ENCODE measurements at places on chromosomes 3 and 15. TPM values are rescaled to one million over a fixed set of nuclear protein-coding genes. Genes with fewer than 3 reads are reported as not detected.
A peak's percentile ranks its signal among the peaks of the same experiment; 100 is the strongest.

The MYO9A gene
- 37.7 TPM for polyA plus RNA-seq

The EPB42 gene
- polyA plus RNA-seq, result 1.3 TPM

The ATP10A gene
- polyA plus RNA-seq, result 4.5 TPM

The SAMMSON gene
- polyA plus RNA-seq, result 0.11 TPM

The GUCA1C gene
- polyA plus RNA-seq, result 0.21 TPM

The ACY1 gene
- polyA plus RNA-seq, result 87.7 TPM

DNA sequence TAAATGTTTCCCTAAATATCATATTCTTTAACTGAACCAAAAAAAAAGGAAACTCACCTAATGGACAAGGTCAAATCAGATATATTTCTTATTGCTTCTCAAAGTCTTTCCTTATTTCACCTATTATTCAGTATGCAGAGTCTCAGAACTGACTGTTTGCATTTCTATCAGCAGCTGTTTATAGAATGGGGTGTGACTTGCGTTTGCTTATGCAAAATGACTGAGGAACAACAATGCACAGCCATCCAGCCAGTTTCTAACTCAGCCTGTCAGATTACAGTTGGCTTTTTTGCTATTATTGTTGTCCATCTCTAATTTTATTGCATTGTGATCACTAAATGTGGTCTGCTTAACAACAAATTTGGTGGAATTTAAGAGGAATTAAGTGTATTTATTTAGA lies 40.7 kb downstream of the RAB27A start:
- DNase-seq, result no peak

GRCh38 chr15:33912326-33912725 lies 56.0 kb upstream of the CHRM5 start:
- DNase-seq, result no peak

GRCh38 chr3:129277829-129278271 lies 820 bp upstream of the HMCES start:
- DNase-seq, result peak; percentile 0

DNA sequence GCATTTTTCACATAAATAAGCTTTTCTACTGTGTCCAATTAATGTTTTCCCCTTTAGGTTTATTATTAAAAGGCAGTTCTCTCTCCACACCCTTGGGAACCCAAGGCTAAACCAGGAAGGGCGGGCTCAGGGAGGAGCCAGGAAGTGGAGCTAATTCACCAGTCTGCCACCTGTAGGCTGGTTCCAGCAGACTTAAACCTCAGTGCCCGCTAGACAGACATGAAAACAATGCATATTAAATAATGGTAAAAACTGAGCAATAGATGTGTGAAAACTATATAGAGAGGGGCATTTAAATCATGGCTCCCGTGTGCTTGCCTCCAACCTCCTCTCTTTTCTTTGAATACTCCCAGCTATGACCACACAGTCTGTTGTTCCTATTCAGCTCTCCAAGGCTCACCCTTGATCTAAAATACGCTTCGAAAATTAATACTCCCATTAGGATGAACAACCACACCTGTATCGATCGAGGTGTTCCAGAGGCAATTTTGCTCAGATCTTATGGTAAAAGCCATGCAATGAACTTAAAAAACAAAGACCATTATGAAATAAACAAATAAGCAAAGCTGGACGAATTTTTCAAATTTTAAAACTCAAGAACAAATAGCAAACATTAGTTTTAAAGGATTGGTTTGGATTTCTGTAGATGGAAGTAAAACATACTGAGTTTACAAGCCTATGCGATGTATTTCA lies 253.3 kb downstream of the TJP1 start:
- DNase-seq, result no peak

- no peak for DNase-seq
These were observed 23.1 kb upstream of the P4HTM start for GRCh38 chr3:48966876-48967361.

DNA sequence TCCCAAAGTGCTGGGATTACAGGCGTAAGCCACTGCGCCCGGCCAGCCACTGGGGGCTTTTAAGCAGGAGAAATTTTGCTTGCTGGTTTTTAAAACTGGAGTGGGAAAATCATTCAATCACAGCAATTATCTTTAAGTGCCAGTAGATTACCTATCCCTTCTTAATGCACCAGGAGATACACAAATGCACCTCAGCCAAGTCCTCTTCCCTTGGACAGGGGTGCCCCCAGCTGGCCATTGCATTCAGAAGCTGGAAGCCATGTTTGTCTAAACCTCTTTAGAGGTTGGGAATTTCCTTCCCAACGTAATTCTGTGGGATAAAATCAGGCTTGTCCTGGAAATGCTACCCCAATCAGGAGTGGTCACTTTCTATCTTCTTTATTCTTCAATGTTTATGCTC lies 26.6 kb downstream of the MIX23 start:
- peak; percentile 4 for DNase-seq

GRCh38 chr15:62069551-62069950 lies 2.8 kb downstream of the C2CD4A start:
- no peak for DNase-seq

GRCh38 chr3:195711813-195712534 lies 8.8 kb upstream of the MUC20 start:
- no peak for DNase-seq

GRCh38 chr15:63874616-63875015 lies 40.9 kb upstream of the HERC1 start:
- DNase-seq, result no peak

GRCh38 chr3:153348457-153349107 lies 186.6 kb downstream of the RAP2B start:
- DNase-seq, result no peak

DNA sequence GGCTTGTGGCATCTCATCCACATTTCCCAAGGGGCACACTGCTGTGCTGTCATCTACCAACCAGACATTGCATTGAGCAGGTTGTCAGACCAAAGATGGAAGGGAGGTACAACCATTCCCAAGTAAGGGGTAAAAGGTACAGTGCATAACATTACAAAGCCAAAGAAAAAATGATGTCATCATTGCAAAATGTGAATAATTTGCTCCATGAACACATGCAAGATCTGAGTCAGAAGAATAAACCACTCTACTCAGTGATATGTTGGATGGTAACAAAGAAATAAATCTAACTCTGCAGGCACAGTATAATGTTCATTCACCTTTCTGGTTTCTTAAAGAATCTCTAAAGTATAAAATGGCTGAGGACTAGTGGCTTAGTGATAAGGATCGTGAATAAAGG lies 202.7 kb downstream of the MAGI1 start:
- DNase-seq, result no peak

GRCh38 chr15:90945091-90945490 lies 9.6 kb upstream of the RCCD1 start:
- no peak for DNase-seq

- no peak for DNase-seq
These were observed 224.7 kb downstream of the CACNA2D3 start for GRCh38 chr3:54347060-54347459.

GRCh38 chr15:71708741-71709140 lies 101.6 kb upstream of the NR2E3 start:
- DNase-seq, result no peak

GRCh38 chr3:69558912-69559311 lies 173.0 kb upstream of the FRMD4B start:
- DNase-seq, result no peak

- DNase-seq, result no peak
These were observed 25.1 kb upstream of the ADAMTS7 start for GRCh38 chr15:78836333-78836732.

- DNase-seq, result no peak
These were observed 85.1 kb downstream of the EFL1 start for GRCh38 chr15:82177291-82178010.

GRCh38 chr3:160057331-160057730 lies 68.7 kb downstream of the IL12A start:
- no peak for DNase-seq

All from right renal cortex interstitium (tissue), 3 donors.